ENCODE measurements at places on chromosomes 13 and 19. TPM values are rescaled to one million over a fixed set of nuclear protein-coding genes. Genes with fewer than 3 reads are reported as not detected.

GIPC3 gene
- total RNA-seq, result 0.13 TPM

CGB8 gene
- total RNA-seq, result not detected

TSKS gene
- not detected for total RNA-seq

SLC25A41 gene
- total RNA-seq, result not detected

APLP1 gene
- total RNA-seq, result 17.3 TPM

ADPRHL1 gene
- total RNA-seq, result 1.9 TPM

CBLC gene
- not detected for total RNA-seq

SMIM24 gene
- total RNA-seq, result not detected

CYSLTR2 gene
- 1.6 TPM for total RNA-seq

CNN1 gene
- total RNA-seq, result 38.0 TPM

CEACAM20 gene
- not detected for total RNA-seq

ZNF773 gene
- total RNA-seq, result 8.0 TPM

B3GNT3 gene
- total RNA-seq, result not detected

CEACAM4 gene
- total RNA-seq, result not detected

FUT2 gene
- not detected for total RNA-seq

OR7A5 gene
- total RNA-seq, result 0.16 TPM

PPP1R15A gene
- total RNA-seq, result 34.5 TPM

TNFRSF19 gene
- 223 TPM for total RNA-seq

ITGBL1 gene
- 10.8 TPM for total RNA-seq

SERPINE3 gene
- not detected for total RNA-seq

TMEM272 gene
- not detected for total RNA-seq

MYADM gene
- total RNA-seq, result 102 TPM

ADAMTSL5 gene
- total RNA-seq, result 5.0 TPM

CYP2A6 gene
- total RNA-seq, result not detected

GJB2 gene
- 0.24 TPM for total RNA-seq

MBD3L3 gene
- total RNA-seq, result not detected

ZNF17 gene
- total RNA-seq, result 3.2 TPM

SLC27A1 gene
- total RNA-seq, result 25.4 TPM

ZNF682 gene
- total RNA-seq, result 1.3 TPM

HSPB6 gene
- total RNA-seq, result 66.8 TPM

OVOL3 gene
- not detected for total RNA-seq

CERS4 gene
- total RNA-seq, result 4.4 TPM

GPC5 gene
- total RNA-seq, result 2.1 TPM

MCEMP1 gene
- not detected for total RNA-seq

All from epithelial cell of alveolus of lung (primary cell).